Left renal cortex interstitium (tissue), 4 donors: ENCODE measurements at places on chromosomes 5 and 9. TPM values are rescaled to one million over a fixed set of nuclear protein-coding genes. Genes with fewer than 3 reads are reported as not detected.

DNA sequence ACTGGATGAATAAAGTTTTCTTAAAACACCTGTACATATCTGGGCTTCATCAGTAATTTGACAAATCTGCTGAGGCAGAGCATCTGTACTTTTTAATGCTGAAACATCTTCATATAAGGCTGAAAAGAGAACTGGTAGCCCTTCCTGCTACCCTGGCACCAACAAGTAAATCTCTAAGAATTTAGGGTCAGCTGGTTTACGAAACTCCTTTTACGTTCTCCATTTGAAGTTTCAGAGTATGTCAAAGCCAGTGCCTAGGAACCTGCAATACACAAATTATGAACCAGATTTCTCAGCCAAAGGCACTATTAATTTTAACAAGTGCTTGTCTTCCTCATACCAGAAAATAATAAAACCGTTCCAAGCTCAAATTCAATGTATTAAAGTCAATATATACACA lies 3.8 kb downstream of the ZFAND5 start:
- DNase-seq, result no peak

GRCh38 chr5:16034319-16035001 lies 145.1 kb downstream of the MARCHF11 start:
- DNase-seq, result no peak

GRCh38 chr5:125505115-125505514 lies 758.7 kb upstream of the ZNF608 start:
- no peak for DNase-seq

The IFNA21 gene
- not detected for polyA plus RNA-seq
